Right forelimb (tissue), 1 donor: ENCODE measurements at places on chromosomes 2 and 18.

DNA sequence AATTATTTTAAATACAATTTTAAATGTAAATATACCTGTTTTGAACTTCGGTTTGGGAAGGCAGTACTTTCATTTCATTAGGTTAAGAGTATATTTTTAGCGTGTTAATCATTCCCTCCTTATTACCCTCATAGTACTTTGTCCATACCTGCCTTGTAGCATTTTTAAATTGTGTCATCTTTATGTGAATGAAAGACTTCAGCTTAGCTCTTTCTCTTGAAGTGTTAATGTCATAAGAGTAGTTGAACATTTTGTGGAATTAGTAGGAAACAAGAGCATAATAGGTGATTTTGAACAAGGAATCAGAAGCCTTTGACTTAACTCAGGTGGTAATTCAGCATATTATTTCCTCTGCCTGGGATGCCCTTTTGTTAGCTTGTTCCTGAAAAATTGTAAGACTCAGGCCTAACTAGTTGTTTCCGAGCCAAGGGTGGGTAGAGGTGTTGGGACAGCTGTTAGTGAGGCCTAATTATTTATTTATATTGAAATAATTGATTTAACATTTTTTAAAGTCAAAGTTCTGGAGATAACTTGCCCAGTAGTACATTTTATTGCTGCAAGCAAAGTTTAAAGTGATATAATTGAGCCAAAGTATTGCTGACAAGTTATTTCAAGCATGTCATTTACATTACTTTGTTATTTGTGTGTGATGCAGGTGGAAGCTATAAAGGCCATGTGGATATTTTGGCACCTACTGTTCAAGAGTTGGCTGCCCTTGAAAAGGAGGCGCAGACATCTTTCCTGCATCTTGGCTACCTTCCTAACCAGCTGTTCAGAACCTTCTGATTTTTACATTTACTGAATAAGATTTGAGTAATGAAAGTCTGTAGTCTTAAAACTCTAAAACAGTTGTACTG lies 38.7 kb downstream of the DDX1 start:
- DNase-seq, result no peak

GRCh38 chr2:191314697-191315364 lies 69.6 kb downstream of the MYO1B start:
- no peak for DNase-seq

DNA sequence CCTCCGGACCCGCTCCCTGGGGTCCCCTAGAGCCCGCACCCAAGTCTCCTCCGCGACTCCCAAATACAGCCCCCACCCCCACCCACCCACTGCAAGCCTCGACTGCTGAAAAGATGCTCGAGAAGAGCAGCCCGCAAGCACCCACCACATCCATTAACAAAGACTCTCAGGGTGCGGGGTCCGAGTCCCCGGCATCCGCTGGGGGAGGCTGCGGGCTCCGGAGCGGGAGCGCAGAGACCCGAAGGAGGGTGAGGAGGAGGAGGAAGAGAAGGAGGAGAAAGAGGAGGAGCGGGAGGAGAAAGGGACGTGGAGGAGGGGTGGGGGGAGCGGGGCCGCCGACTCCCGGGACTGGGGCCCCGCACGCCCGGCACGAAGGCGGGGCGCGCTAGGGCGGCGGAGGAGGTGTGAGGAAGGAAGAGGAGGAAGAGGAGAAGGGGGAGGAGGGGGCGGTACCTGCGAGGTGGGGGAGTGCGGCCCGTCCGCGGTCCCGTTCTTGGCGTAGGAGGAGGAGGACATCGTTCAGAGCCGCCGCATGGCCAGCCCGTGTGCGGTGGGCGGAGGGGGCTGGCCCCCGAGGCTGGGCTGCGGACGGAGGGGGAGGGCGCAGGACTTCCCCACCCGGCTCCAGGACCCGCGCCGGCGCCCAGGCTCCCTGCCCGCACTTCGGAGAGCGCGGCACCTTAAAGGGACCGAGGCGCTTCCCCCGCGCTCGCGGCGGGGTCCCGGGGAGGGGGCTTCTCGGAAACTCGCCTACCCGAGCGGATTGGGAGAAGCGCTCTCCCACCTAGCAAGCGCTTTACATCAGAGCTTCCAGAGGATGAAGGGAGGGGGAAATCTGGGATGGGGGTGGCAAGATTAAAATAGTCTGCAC lies at the start of gene CACNB4:
Gene CACNB4, minus strand, starts transcription at position 549 of the 871 bp plus-strand sequence.
- DNase-seq, result peak; percentile 67

DNA sequence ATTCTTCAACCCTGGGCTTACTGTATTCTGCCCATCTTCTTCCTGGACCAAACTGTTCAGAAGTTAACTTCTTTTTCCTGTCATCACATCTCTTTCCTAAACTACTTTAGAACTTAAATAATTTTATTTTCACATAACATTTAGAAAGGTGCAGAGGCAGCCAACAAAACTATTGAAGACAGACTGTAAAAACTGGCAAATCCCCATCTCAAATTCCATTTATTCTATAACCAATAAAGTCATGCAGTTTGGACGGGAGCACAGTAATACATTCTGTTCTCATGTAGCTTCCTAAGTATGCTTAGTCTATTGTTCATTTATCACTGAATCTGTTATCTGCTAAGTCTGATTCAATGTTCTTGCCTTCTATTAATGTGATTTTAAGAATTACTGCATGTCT lies 99.1 kb downstream of the SMAD2 start:
- no peak for DNase-seq

GRCh38 chr2:170928036-170928823 lies 823 bp upstream of the GORASP2 start:
- DNase-seq, result no peak
